ENCODE measurements at places on chromosomes 11 and 22.
A peak's percentile ranks its signal among the peaks of the same experiment; 100 is the strongest.

DNA sequence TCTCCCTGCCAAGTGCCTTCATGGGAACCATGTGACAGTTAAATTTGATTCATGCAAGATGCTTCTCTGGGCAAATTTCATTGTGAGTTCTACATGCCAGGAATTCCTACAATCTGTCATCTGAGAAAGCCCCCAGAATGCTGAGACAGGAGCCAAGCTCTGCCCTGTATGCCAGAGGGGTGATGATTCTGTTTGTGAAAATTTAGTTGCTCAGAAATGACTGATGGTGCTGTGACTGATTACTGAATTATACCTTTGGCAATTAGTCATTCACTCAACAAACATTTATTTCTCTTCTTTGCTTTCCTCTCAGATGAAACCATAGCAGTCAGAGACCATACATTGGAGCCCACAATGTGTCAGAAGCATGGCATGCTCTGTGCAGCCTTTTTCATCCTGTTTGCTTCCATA, 69.0 kb upstream of the ZBED5 start:
- DNase-seq = no peak

- DNase-seq = no peak
These were observed 11.6 kb downstream of the TST start for GRCh38 chr22:37007651-37008050.

- no peak for DNase-seq
These were observed 68.7 kb downstream of the WT1 start for GRCh38 chr11:32366666-32367065.

- DNase-seq = no peak
These were observed 1309.4 kb downstream of the TBC1D22A start for GRCh38 chr22:48071828-48072227.

GRCh38 chr11:21414953-21415352, 745.6 kb downstream of the NELL1 start:
- no peak for DNase-seq

- DNase-seq = no peak
These were observed 688.5 kb downstream of the TBC1D22A start for GRCh38 chr22:47450876-47451475.

GRCh38 chr22:35681454-35682052, 33.3 kb downstream of the APOL6 start:
- no peak for DNase-seq

DNA sequence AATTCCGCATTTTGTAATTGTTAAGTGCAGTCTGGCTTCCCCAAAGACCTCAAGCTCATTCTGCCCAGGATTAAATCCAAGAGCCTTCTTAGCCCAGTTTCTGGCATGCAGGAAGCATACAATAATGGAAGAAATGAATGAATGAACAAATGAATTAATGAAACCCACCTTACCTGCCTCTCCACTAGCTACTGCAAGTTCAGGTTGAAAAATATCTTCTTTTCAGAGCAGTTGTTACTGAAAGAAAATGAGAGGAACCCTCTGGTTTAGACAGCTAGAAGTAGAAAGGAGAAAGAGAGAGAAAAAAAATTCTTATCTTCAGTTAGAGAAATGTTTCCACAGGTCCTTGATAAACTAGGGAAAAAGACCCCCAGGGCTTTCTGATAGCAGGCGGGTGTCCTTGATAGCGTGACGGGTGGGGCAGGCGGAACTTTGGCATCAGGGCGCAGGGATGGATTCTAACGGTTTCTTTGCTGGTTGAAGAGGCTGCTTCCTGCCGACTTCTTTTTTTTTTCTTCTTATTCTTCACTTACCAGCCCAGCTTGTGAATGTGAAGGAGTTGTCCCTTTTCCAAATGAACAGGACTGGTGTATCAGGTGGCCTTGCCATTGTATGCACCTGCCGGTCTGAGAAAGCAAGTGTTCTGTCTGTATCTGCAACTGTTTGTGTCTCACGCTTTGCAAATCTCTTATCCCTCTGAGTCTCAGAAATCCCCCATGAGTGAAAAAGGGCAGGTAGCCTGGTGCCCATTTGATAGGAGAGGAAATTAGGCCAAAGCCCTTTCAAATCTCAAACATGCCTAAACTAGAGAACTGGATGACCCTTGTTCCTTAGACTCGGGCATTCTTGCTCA, 10.0 kb downstream of the LMO2 start:
- no peak for DNase-seq

DNA sequence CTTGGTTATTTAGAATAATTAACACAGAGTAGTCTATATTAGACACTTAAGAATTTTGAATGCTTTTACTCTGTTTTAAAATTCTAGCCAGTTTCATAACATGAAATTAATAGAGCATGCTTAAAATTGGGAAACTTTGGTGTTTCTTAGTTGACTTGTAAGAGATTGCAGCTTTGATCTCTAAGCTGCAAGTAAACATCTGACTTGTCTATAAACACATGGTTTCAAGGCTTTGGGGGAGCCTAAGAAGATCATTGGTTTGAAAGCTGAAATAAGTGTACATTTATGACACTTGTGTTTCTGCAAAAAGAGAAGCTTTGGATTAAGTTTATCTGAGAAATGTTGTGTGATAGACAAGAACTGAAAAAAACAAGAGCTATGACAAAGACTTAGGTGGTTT, 37.8 kb downstream of the YAP1 start:
- DNase-seq = no peak

DNA sequence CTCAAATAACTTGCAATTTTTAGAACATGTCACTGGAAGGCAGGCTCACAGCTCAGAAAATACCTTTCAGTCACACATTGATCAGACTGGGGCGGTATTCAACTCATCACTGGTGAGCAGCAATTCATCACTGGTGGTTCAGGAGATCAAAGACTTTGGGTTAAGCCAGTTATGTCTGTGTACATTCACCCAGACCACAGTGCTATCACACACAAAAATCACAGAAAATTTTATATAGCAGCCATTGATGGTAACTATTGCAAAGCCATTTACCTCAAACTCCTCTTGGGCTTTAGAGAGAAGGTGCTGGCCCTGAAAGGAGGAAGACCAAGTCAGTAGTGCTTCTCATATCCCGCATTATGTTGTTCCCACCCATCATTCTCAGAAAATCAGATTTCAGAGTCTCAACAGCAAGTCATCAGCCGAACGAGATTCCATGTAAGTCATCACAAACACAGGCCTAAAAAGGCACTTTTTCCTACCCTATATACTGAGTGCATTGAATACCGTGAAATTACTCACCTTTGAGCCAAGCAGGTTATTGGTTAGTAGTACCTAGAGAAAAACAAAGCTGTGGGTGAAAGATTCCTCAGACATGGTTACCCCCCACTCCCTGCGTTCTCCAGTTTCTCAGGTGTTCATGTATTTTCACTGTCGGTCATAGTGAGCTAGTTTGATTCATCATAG, 14.0 kb upstream of the WDR74 start:
- DNase-seq = no peak

DNA sequence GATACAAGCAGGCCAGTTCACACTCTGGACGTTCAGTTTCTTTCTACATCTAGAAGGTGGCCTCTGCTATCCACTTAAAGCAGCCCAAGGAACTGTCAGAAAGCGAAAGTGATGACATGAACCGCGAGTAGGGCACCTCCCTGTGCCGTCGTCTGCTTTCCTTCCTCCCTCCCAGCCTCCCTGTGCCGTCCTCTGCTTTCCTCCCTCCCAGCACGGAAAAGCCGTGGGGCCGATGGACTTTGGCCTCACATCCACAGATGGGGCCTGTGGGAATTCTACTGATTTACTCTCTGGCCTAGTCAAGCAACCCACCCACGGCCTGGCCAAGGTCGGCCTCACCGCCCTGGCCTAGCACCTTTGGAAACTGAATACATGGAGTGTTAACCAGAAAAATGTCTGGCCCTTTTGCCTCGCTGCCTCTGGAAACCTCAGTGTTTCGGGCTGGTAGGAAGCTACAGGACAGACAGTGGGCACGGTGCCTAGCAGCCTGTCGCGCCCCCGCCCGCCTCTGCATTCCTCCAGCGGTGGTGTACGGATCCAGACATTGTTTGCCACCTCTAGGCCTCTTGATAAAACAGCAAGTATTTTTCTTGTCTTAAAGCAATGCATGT, 14.2 kb downstream of the PEX26 start:
- peak; percentile 85 for DNase-seq

DNA sequence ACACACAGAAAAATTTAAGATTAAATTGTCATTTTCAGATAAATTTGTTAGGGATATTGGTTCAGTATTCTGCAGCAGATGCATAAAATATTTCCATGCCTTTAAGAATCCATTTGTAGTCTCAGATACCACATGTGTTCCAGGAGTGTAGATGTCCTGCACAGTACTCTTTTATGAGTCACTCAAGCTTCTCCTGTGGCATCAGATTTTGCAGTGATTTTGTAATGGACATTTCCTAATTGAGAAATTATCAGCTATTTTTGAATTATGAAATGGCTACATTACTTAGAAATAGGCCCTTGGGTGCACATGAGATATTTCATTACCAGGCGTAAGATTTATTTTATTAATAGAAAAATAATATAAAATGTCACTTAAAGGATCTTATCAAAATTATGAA, 18.9 kb downstream of the MMP3 start:
- DNase-seq = no peak

DNA sequence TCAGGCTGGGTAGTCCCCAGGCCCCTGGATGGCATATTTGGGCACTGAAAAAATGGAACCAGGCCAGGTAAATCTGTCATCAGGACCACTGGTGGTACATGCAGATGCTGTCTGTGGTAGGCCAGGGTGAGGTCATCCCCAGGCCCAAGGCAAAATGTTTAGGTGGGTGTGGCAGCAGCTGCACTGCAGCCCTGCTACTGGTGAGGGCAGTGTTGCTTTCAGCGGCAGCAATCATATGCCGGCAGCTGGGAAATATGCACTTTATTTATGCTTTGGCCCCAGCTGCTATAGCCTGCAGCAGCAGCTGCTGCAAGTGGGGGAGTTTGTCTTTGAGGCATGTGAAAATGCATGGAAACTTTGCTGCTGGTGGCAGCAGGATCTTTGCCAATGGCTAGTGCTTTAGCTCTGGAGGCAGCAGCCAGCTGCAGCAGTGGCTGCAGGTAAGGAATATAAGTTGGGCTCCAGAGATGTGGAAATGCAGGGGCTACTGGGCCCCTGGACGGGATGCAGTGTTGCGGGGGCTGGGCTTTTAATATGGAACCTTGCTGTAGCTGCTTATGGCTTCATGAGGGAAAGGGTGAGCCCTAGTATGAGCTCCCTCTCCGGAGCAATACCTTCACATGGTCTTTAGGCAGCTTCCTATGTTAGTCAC, 365.7 kb upstream of the CADM1 start:
- no peak for DNase-seq

DNA sequence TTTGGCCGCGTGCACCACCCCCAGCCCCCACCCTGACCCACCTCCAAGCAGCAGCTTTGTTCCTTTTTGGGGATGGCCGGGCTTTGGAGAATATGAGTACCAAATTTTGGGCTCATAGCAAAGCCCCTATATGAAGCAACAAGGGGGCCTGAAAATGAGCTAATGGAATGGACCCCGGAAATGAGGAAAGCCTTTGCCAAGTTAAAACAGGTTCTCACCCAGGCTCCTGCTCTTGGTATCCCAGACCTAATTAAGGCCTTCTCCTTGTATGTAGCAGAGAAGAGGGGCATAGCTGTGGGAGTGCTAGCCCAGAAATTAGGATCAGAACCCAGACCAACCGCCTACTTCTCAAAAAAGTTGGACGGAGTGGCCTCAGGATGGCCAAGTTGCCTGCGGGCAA, 87.0 kb downstream of the PIWIL4 start:
- no peak for DNase-seq

DNA sequence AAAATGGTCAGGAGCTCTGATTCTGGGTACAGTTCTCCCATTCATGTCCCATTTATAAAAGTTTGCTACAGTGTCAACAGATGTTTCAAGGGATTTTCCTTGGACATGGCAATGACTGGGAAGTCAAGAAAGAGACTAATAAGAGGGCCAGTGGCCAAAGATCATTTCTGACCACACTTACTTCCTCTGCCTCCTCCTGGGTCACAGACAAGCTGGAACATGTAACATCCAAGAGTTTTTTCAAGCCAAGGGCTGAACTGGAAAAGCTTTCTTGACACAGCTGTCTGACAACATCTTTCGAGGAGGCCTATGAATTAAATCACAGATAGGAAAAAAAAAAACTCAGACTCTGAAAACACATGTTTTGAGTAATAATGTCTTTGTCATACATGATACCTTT, 8.7 kb downstream of the COMMD9 start:
- DNase-seq = no peak

DNA sequence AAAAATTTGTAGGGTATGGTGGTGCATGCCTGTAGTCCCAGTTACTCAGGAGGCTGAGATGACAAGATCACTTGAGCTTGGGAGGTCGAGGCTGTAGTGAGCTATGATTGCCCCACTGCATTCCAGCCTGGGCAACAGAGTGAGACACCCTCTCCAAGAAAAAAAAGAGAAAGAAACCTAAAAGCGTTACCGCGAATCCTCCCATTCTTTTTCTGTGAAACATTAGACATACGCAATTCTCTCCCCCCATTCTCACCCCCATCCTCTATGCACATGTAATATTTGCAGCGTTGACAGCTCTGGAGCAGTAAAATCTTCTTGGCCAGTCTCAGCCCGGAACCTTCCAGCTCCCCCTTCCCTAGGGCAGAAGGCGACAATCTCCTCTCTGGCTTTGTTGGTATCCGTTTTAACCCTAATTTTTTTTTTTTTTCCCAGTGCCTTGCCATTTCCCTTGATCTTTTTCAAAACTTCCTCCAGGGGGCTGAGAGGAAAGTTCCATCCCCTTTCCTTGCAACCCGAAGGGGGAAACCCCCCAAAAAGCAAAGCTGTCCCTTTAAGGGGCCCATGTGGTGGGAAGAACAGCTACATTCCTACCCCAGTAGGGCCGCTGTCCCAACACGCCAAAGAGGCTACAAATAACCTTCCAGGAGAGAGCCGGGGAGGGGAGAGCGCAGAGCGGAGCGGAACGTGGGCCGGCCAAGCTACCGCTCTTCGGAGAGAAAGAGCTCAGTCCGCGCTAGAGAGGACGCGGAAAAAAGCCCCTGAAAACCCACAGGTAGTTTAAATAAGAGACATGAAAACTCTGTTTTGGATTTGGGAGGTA, 1.9 kb downstream of the LRP4 start:
- DNase-seq = no peak

GRCh38 chr11:42013656-42014201, 554.3 kb upstream of the LRRC4C start:
- no peak for DNase-seq

GRCh38 chr11:120035756-120036155, 102.2 kb downstream of the TRIM29 start:
- DNase-seq = no peak

GRCh38 chr11:61967924-61968757, 707 bp upstream of the FTH1 start:
- DNase-seq = no peak

GRCh38 chr11:116787786-116788486, at the start of gene ZPR1:
Gene ZPR1 (minus strand): TSS chr11:116788023. CDS start chr11:116787990, 33 bp downstream.
- DNase-seq = peak; percentile 85

- no peak for DNase-seq
These were observed 180.0 kb downstream of the BRD1 start for GRCh38 chr22:49647627-49648026.

- DNase-seq = no peak
These were observed 711.1 kb upstream of the LRRC4C start for GRCh38 chr11:42170601-42171000.

GRCh38 chr11:74020539-74020938, 11.7 kb upstream of the UCP3 start:
- no peak for DNase-seq

DNA sequence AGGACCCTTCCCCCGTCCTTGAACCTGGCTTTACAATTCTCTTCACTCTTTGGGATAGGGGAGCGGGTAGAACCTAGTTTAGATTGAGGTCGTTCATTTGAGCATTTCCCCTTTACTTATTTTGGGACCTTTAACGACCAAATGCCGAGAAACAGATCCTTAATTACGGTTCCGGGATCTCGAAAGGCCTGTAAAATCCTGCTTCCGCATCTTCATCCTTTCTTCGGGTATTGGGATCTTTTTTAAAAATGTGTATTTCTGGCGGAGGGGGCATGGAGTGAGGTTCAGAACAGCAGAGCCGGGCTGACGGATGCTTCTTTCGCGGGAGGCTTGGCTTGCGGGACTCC, 395 bp upstream of the HIPK3 start:
- DNase-seq = no peak
